ENCODE measurements at places on chromosomes 6 and 20.

GRCh38 chr6:44415873-44416502 lies 28.5 kb downstream of the CDC5L start:
- DNase-seq, result no peak

- no peak for DNase-seq
These were observed 124.8 kb downstream of the HIVEP1 start for GRCh38 chr6:12136905-12137304.

DNA sequence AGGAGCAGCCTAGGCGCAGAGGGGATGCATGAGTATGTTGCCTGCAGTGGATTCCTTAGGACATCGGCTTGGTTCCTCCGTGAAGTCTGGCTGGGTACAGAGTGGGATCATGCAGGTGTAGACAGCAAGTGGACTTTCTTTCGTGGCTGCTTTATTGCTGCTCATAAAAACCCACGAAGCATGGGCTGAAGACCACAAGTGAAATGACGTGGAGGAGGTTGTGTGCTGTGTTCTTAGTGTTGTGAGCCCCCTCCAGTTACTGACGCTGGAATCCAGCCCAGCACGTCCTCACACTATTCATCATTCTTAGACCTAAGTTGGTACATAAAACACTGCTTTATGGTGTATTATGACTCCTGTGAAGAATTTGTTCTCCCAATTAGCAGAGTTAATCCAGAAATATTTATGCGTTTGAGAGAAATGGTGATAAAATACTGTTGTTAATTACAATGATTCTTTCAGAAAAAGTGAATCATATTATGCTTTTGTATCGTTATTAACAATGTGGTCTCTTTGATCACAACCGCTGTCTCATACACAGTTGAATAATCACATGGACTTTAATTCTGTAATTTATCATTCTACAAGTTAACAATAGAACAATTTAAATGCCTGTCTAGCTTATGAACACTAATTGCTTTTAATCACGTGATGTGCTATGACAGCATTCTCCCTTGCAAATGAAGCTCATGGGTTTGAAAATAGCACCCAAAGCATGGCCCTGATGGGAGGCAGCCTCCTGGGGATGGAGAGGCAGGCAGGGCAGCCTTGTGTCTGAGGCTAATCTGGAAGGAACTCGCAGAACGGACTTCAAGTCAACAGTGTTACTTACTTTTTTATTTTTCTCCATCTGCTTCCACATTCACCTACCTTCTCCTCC lies 233.9 kb upstream of the SYNDIG1 start:
- DNase-seq, result no peak

DNA sequence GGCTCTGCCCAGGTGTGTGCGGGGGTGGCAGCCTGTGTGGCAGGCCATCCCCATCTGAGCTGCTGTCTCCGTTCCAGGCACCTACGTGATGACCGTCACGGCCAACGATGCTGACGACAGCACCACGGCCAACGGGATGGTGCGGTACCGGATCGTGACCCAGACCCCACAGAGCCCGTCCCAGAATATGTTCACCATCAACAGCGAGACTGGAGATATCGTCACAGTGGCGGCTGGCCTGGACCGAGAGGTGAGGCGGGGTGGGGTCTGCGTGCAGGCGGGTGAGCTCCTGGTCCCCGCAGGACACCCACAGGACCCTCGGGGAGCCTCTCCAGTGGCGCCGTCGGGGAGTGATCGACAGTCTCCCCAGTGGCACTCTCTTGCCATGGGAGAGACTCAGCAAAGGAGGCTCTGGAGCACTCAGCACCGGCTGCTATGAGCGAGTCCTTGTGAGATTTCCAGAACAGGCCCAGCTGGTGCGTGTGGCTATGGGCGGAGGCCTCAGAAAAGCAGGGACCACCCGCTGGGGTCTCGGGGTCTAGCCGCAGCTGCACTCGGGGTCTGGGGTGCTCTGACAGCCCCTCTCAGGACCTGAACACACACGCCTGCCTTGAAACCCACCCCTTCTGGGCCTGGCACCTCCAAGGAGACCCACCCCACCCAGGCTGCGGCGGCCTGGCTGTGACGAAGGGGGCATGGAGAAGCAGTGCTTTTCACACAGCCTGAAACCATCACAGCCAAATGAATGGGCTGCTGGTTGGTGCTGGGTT lies 191.8 kb downstream of the TAF4 start:
- DNase-seq, result no peak

GRCh38 chr6:46781478-46782378 lies 11.5 kb upstream of the MEP1A start:
- peak; percentile 15 for DNase-seq

DNA sequence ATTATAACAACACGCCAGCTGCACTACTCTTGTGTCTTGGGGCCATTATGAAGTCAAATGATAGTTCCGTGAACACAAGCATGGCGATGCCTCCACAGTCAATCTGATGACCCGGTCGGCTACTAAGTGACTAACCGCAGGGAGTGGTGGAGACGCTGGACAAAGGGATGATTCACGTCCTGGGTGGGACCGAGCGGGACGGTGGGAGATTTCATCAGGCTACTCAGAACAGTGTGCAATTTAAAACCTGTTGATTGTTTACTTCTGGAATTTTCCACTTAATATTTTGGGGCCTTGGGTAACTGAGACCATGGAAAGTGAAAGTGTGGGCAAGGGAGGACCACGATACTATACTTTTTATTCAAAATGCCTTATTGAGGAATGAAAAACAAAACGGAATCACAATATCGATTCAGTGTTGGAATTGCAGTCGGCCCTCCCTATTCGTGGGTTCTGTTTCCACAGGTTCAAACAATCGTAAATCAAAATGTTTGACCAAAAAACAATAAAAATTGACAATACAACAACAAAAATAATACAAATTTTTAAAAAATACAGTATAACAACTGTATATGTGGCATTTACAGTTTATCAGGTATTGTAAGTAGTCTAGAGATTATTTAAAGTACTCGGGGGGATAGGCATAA lies 66.5 kb downstream of the MYLK4 start:
- no peak for DNase-seq

- no peak for DNase-seq
These were observed 265.3 kb upstream of the BMP2 start for GRCh38 chr20:6502219-6502618.

DNA sequence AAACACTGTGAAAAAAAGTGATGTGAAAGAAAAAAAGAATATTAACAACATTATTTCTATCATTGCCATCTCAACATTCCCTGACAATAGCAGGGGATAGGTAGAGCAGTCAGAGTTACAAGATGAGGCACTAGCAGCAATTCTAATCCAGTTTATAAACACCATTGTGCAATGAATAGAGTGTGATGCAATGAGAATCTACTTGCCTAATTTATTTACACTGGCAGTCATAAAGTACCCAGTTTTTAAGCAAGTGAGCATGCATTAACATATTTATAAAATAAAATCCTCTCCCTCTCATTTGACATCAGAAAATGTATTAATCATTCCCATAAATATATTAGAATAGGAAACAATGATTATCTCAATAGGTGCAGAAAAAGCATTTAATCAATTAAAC lies 2.5 kb upstream of the MANEA start:
- no peak for DNase-seq

DNA sequence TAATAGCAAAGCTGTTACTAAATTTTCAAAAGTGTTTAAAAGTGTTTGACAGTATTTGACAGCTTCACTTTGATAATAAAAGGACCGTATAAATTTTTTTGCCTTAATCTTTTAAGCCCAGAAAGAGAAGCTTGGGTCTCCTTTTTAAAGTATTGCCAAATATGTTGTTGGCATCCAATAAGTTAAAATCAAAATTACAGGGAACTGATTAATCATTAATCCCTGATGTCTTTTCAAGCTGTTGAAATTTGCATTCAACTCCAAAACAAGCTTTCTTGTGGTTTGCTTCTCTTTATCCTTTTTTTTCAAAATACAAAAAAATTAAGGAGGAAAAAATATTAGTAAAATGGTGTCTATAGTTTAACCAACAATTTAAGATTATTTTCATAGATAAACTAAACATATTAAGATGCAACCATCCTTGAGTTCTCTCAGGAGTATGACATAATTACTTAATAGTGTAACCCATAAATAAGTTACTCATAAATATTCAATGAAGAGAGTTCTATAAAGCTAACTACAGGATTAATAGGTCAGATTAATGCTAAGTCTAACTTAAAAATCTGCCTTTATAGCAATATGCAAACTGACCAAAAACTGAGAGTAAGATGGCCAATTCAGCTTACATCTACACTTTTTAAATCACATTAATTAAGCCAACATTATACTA lies 27.0 kb upstream of the CALHM6 start:
- DNase-seq, result no peak

DNA sequence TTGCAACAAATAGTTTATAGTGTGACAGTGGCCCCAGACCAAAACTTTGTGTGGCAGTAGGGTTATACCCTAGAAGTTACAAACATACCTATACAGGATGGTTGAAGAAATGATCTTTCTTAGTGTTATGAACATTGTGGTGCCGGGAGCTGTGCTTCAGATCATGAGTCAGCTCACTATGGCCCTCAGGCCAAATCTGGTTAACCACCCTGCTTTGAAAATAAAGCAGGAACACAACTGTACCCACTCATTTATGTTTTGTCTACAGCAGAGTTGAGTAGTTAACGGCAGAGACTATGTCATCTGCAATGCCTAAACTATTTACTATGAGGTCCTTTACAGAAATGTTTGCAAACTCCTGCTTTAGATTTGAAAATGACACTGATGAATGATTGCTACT lies 24.3 kb downstream of the AKAP7 start:
- no peak for DNase-seq

- no peak for DNase-seq
These were observed 493 bp downstream of the CD83 start for GRCh38 chr6:14118091-14118439.

DNA sequence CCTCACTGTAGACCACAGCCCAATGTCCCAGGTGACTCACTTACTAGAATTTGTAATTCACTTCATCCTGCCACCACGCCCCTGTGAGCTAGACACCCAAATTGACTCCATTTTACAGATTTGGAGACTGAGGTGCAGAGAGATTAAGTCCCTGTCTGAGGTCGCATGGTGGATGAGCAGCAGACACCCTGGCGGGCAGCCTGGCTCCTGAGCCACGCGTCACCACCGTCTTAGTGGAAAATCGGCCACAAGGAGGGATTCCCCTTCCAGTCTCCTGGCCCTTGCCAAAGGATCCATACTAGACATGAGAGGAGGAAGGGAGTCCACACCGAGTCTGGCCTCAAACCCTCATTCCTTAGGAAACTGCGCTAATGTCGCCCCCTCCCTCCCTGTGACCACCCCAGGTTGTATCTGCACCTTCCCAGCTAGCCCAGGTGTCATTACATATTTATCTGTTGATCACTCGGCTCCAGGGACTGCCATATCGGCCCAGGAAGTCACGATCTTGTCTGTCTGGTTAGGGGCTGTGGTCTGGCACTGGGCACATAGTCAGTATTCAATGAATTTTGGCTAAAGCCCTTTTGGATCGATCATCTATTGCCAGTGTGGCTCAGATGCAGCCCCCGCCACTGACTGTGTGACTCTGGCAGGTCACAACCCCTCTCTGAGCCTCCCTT lies 25.7 kb upstream of the PTGIS start:
- DNase-seq, result no peak

- no peak for DNase-seq
These were observed 565 bp downstream of the QKI start for GRCh38 chr6:163414946-163415619.

DNA sequence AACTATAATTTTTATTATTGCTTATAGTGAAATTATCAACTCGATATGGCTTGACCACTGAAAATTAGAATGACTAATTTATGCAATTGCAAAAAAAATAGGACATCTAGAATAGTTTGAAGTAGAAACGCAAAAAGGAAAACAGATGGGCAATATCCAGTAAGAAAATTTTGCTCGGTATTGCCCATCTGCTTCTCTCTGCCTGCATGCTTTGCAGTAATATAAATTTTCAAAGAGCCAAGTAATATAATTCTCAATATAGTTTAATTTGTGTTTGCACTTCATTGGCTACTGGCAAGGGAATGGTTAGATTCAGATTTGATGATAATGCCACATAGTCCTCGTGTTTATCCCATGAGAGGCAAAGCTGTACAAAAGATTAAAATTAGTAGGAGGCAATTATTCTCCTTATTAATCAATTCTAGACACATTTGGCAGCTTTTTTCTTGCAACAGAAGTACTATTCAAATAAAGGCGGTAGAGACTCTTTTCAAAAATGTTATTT lies 27.3 kb upstream of the LAMA2 start:
- DNase-seq, result no peak

- no peak for DNase-seq
These were observed 161.0 kb downstream of the AIG1 start for GRCh38 chr6:143221698-143222097.

DNA sequence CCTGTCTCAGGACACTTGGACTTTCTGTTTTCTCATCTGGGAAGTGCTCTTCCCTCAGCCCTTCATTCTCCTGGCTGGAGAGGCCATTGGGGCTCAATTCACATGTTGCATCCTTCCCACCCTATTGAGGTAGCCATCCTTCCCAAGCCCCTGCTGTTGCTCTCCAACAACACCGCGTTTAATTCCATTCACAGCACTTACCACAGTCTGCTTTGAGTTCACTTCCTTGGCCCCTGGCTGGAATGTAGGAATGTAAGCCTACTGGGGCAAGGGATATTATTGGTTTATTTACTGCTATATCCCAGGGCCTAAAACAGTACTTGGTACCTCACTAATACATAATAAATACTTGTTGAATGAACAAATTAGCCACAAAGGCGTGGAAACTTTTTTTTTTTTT lies 6.7 kb upstream of the GFOD1 start:
- no peak for DNase-seq

DNA sequence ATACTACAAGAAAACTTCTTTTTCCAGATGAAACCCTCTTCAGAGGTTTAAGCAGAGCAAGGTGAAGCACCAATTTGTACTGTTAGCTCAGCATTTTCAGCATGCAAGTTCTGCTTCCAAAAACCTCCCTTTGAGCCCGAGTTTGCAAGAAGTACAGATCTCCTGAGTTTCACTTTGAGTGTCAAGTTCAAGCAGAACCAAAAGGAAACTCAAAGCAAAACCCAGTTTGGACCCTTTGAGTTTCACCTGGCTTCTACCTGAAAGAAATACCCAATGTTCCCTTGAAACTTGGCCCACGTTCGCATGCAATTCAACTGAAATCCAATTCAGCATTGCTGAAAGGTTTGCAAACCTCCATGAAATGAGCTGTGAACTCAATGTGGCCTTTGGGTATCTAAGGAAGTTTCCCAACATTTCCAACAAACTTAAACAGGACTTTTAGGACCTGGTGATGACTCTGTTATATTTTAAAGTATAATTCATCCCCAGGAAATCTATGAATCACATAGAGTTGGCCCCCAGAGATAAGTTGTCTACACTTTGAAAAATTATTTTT lies 62.9 kb upstream of the HBS1L start:
- peak; percentile 31 for DNase-seq

GRCh38 chr6:55798571-55798970 lies 76.8 kb downstream of the BMP5 start:
- DNase-seq, result no peak

DNA sequence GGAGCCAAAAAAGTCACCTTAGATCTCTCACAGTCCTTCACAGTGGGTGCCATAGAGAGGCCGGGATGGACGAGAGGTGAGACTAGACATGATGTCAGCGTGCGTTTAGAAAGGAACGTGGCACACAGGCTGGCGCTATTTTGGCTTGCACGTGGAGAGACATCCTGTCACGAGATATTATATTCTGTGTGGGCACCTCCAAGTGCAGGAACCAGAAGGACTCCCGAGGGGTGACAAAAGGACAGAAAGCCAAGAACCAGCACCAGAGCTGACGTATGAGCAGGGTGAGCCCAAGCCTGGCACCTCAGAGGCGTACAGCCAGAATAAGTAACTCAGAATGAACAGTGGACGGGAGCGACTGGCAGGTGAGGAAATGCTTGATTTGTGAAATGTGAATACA lies 49.9 kb upstream of the QKI start:
- no peak for DNase-seq

- DNase-seq, result peak; percentile 57
These were observed 185.1 kb downstream of the CLIC5 start for GRCh38 chr6:45830441-45831139.
